Nephron progenitor cell (in vitro differentiated cells): ENCODE measurements at places on chromosomes 5 and 9.

DNA sequence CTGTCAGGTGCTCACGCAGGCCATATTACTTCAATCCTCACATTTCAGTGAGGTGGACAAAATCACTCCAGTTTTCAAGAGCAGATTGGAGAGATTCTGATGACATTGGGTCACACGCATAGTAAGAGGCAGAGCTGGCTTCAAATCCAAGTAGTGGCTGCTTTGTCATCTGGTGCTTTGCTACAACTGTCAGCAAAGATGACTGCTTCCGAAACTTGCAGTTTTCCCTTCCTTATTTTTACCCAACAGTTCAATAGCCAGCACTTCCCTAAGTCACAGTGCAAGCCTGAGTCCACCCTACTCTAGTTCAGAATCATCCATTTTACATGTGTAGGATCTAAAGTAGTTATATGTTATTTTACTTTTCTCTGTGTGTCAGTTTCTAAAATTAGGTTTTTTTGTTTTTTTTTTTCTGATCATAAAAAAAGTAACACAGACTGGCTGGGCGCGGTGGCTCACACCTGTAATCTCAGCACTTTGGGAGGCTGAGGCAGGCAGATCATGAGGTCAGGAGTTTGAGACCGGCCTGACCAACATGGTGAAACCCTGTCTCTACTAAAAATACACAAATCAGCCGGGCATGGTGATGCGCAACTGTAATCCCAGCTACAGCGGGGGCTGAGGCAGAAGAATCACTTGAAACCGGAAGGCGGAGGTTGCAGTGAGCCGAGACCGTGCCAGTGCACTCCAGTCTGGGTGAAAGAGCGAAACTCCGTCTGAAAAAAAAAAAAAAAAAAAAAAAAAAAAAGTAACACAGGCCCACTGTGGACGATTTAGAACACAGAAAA, 49.6 kb downstream of the ANKDD1B start:
- no peak for DNase-seq

DNA sequence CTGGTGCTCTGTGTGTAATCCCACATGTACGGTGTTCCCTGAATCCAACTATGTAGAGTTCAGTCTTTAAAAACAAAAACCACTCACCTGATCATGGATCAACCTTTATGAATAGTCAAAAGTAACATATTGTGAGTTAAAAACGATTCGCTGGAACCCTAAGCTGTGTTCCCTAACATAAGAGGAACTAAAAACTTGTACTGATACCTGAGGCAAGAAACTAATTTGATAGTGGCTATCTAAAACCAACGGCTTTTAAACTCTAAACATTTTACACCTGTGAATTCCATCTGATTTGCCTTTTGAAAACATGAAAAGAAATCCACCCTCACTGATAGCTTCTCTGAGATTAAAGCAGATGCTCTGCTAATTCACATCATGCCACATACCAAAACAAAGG, 101.5 kb downstream of the DEPDC1B start:
- DNase-seq, result no peak

DNA sequence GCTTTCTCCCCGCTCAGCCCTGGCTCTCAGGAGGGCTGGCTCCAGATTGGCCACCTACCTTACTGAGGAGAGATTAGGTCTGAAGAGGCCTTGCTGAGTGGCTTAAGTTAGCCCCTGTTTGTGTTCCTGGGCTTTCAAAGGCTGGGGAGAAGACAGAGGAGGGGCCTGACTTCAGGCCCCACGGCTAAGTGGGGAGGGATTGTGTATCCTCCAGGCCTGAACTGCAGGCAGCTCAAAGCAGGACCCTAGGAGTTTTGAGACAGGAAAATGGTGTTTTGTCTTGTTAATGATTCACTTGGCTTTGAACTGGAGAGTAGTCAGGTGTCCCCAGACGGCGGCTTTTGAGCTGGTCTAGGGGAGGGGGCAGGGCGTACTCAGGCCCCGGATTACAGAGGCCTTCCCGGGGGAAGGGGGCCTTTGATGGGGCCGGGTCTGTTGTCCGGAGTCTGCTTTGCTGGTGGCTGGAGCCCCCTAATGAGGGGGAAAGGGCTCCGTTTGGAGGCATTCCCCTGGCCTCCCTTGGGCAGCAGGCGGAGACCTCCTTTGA, 162.0 kb upstream of the SMIM23 start:
- peak; percentile 23 for DNase-seq

DNA sequence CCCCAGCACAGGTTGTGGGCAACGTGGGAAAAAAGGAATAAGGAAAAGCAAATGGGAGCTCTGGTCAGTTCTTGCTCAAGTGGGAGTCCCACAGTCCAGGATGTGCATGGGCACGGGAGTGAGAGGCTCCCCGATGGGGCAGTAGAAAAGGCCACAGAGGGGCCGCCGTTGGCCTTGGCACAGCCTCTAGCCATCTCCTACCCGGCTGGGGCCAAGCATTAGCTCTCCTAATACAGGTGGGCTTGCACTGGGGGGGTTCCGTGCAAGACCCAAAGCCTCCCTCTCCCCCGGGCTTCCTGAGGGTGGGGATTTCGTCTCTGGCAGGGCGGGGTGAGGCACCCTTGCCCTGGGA, 212.2 kb upstream of the MVB12B start:
- no peak for DNase-seq

DNA sequence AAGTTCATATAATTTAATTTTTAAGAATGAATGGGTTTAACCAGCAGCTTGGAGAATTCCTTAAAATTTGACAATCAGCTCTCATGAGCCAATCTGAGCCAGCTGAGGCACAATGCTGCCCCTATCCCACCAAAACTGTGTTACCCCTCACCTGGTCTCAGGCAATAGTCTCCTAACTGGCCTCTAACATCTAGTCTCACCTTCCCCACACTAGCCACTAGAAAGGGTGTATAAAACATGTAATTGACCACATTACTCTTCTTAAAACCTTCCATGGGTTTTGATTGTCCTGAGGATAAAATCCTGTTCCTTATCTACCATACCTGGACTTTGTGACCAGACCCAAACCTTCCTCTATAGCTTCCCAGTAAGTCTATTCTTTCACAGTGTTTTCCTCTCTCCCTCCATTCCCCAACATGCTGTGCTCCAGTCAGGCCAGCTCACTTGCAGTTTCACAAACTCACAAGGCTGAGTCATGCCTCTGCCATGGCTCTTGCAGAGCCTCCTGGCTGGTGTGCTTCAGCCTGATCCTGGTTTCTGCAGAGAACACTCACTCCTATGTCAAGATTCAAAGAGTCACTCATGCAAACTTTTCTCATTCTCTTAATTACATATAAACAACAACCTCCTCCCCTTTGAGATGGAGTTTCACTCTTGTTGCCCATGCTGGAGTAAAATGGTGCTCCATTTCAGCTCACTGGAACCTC, 16.0 kb upstream of the ZCCHC7 start:
- no peak for DNase-seq

- DNase-seq, result no peak
Observed at GRCh38 chr9:114836769-114837168, 30.9 kb upstream of the TNFSF15 start.

DNA sequence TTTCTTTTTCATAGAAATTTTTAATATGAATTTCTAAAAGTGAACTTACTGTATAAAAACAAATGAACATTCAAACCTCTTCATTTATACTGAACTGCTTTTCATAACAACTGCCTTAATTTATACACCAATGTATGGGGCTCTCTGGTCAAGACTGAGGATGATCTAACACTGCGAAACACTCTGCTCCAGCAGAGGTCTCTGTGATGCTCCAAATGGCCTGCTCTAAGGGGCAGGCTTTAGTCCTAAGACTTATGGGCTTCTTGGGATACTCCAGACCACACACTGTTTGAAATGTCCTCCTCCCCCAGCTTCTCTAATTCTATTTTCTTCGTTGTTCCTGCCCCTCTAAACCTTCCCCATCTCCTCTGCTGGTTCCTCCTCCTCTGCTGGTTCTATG, 58.5 kb downstream of the LIFR start:
- DNase-seq, result no peak

- DNase-seq, result no peak
Observed at GRCh38 chr5:146788898-146789297, 89.7 kb downstream of the PPP2R2B start.

DNA sequence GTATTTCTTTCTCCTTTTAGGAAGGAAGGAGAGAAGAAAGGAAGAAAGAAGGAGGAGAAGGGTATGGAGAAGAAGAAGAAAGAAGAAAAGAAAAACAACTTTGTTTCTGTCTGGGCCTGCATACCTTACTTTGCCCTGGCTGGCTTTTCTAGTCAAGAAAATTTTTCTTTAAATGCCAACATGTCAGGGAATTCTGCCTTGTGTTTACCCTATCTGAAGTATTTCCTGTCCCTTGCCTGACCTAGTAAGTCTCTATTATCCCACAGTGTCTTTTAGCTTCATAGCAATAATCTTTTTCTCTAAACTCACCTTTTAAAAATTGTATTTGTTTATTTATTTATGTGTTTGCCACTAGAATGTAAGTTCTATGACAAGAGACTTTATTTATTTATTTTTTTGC, 1864.1 kb downstream of the EFNA5 start:
- DNase-seq, result no peak

GRCh38 chr5:97666783-97667182, 483.7 kb upstream of the RIOK2 start:
- no peak for DNase-seq
